HS-5 (cell line): ENCODE measurements at places on chromosomes 6 and 20.

GRCh38 chr20:62656197-62656918 lies 14.1 kb downstream of the SLCO4A1 start:
- no peak for DNase-seq

DNA sequence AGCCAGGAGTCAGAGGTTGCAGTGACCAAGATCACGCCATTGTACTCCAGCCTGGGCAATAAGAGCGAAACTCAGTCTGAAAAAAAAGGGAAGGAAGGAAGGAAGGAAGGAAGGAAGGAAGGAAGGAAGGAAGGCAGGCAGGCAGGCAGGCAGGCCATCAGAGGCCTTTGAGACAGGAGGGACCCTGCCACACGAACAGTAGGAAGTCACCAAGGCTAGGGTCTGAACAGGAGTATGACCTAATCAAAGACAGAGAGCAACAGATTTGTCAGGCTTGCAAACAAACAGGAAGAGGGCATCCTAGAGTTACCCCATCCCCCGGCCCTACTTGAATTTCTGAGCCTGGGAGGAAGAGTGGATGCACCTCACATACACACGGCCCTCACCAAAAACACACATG lies 67.1 kb downstream of the FGD2 start:
- no peak for DNase-seq

DNA sequence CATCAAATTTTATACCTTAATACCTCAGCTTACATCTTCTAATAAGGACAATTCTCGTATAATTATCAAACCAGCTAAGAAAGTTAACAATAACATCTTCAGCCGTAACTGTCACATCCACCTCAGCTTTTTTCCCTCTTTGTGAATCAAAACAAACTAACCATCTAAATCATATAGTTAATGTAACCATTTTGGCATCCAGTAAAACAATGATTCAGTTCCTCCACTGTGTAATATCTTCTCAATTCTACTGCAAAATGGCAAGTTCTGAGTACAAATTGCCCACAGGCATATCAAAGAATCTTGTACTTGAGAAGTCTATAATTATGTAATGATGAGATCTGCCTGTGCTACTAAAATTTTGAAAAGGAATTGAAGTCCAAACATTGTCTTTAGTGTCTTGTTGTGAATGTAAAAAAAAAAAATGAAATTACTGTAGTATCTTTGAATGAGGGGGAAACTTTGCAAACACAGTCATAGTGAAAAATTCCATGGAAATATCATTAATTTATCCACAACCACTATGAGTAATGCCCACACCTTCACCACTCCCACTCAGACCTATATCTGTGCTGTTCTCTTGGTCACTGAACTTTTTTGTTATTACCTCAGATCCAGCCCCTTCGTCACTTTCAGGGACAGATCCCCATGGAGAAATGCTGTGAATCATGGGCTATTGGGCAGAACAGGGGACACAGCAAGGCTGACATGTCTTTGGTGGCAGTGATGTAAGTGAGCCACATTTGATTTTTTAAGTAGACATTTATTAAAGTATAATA lies 178.6 kb upstream of the RAB32 start:
- no peak for DNase-seq

DNA sequence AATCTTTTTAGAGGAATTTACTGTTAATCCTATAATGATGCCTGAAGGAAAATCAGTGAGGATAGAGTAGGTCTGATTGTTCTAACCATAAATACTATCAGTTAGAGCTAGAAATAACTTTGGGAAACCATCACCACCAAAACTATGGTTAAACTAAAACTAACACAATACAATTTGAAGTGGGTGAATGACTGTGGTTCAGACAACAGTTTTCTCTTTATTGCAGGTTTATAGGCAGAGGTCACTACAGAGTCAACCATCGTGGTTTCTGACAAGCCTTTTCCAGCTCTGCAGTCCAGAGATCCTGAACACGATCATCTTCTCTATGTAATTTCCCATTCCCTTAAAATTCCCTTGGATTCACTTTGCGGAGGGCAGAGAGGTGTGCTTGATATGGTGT lies 134.3 kb downstream of the IBTK start:
- DNase-seq = no peak

DNA sequence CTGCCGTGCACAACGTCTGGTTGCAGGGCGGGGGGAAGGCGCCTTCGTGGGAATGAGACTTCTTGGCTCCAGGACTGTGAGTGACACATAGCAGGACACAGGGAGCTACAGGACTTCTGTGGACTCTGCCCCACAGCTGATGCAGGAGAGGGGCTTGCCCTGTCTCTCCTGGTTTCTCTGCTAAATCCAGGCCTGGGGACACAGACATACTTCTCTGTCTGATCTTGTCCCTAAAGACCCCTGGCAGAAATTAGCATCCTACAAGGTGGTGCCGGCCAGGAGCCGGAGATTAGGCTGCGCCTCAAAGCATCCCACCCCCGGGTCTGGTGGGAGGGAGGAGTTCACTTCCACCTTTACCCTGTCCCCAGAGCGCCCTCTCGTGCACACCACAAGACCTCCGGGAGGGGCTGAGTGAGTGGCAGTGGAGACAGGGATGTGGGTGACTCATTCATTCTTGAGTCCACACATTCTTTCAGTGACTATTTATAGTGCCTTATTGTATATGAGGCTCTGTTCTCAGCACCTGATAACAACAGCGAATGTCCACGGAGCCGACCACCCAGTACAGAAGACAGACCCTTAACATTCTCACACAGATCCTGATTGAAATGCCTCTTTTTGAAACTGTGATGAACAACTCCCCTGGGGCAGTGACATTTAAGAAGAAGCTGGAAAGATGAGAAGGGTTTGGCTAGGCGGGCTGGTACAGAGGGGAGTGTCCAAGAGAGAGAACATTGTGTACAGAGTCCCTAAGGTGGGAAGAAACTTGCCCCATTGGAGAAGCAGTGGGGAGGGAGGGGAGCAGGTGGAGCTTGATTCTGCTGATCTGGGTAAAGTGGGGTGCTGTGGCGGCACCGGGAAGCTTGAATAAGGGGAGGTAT lies 39.0 kb downstream of the GMPR start:
- peak; percentile 49 for DNase-seq

DNA sequence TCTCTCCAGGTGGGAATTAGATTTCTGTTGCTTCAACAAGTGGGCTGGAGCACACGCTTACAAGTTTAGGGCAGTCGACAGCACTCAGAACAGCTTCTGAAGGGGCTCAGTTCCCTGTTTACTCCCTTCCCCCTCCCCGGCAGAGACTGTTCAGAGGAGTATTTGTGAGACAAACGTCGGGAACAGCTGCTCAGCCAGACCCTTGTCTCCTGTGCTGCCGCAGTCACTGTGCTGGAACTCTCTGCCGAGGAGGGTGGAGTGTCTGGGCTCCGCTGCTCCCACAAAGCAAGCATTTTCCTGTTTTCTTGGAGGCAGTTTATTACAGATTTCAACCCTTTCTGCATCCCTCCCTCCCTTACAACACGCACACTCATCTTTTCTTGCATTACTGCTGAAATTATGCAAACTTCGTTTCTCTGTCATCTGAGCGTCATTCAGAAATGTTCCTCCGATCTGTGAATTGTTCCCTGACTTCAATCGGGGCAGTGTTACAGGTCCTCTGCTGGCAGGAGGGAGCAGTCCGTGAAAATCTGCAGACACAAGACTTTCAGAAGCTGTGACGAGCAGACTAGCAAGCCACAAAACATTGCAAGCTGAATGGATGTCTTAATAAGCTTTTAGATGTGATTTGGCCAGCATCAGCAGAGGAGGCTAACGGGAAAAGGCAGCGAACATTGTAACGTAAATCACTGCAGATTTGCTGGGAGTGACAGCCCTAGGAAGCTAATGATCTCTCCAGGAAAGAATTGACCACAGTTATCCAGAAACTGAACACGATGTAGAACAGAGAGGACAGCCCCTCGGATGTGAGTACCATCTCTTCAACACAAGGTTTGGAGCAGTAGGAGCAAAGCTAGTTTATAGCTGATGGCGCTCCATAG lies 76.2 kb downstream of the LYRM2 start:
- no peak for DNase-seq

- DNase-seq = no peak
Observed at GRCh38 chr6:167957626-167958025, 39.8 kb upstream of the KIF25 start.

DNA sequence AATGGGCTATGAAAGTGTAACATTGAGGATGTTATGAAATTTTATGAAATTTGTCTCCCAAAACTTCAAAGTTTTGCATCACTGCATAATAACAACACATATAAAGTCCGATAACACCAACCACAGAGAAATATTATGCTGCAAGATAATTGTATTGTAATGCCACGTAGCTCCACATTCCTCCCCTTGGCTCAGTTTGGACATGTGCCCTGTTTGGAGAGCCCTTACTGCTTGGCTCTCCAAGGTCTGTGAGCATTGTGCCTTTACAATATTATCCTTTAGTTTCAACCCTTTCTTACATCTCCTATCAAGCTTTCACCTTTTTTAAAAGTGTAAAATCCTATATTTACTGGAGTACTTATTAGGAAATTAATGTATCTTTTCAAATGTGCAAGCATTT lies 10.8 kb downstream of the HBS1L start:
- no peak for DNase-seq

- DNase-seq = no peak
Observed at GRCh38 chr6:160421854-160422253, 73.7 kb downstream of the SLC22A3 start.

- no peak for DNase-seq
Observed at GRCh38 chr20:20814685-20815084, 102.2 kb upstream of the RALGAPA2 start.

DNA sequence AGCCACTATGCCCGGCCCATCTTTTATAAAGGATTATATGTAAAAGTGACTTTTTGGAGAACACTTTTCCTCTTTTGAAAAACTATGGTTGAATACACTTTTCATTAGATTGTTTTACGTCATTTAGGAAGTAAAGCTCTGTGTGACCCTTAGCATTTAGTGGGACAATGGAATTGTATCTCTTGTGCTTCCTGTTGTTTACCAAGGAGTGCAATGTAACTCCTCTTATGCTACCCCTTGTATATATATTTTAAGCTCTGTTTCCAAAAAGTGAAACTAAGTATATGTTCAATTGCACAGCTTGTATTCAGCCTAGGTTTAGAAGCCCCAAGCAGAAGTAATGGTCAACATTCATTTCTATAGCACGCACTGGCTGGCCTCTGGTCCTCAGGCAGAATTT lies 183.1 kb upstream of the CITED2 start:
- no peak for DNase-seq

- DNase-seq = peak; percentile 23
Observed at GRCh38 chr6:117346142-117346930, 79.4 kb downstream of the ROS1 start.

GRCh38 chr20:64167676-64168075 lies 3.4 kb downstream of the MYT1 start:
- DNase-seq = no peak

DNA sequence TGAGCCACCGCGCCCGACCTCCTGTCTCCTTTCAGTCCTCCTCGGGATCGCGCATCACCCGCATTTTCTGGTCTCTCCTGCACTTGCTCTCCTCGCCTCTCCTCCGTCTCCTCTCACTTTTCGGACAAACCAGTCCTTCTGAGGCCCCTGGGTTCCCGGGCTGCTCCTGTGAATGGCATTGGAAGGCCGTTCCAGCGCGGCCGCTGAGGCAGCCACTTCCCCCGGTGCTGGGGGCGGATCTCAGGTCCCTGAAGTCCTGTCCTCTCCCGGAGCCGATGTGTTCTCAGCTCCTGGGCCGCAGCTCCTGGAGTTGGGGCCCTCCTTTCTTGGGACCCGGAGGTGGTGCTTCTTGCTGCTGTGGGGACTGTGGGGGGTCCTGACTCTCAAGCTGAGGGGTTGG lies 803 bp downstream of the MICB start:
- DNase-seq = no peak
